ENCODE measurements at places on chromosomes 16 and 17.
A peak's percentile ranks its signal among the peaks of the same experiment; 100 is the strongest.

DNA sequence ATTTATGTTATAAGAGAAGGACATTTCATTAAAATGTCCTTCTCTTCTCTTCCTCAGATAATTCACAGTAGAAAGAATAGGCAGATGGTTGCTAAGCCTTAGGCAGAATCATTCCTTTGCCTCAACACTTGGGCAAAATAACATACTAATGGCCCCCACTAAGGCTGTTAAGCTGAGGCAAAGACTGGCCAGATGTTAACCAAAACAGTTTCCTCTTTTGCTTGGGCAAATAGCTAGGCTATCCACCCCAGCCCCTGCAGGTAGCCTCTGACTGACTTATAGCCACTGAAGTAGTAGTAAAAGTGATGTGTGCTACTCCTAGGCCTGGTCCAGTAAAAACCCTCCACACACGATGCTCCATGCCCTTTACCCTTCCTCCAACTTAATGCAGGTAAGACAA, 55.2 kb downstream of the SPAG9 start:
- no peak for DNase-seq

GRCh38 chr17:15112846-15113617, 152.1 kb downstream of the PMP22 start:
- no peak for DNase-seq

DNA sequence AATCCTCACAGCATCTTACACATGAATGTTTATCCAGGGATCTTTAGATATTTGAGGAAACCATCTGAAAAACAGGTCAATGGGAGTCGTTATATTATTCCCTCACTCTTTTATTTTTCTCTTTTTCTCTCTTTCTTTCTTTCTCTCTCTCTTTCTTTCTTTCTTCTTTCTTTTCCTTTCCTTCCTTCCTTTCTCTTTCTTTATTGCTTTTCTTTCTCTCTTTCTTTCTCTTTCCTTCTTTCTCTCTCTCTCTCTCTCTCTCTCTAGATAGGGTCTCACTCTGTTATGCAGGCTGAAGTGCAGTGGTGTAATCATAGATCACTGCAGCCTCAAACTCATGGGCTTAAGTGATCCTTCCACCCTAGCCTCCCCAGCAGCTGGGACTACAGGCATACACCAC, 20.3 kb upstream of the OR4D1 start:
- no peak for DNase-seq

DNA sequence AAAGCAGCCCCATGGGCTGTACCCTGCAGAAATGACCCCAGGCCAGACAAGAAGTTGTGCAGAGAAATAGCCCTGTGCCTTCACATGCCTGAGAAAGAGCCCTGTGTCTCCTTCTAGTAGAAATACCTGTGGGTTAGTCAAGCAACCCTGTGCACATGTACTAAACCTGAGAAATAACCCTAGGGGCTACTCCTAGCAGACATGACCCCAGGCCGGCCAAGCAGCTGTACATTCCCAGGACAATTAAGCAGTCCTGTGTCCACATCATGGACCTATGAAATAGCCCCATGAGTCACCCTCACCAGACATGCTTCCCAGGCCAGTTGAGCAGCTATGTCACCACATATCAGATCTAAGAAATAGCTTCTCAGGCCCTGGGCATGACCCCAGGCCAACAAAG, 519.7 kb upstream of the CA10 start:
- DNase-seq, result no peak

- no peak for DNase-seq
These were observed 245.7 kb downstream of the ENGASE start for GRCh38 chr17:79320331-79320730.

GRCh38 chr16:52251495-52251894, 295.4 kb downstream of the TOX3 start:
- DNase-seq, result no peak

GRCh38 chr16:5590416-5590815, 492.8 kb upstream of the EEF2KMT start:
- DNase-seq, result no peak

DNA sequence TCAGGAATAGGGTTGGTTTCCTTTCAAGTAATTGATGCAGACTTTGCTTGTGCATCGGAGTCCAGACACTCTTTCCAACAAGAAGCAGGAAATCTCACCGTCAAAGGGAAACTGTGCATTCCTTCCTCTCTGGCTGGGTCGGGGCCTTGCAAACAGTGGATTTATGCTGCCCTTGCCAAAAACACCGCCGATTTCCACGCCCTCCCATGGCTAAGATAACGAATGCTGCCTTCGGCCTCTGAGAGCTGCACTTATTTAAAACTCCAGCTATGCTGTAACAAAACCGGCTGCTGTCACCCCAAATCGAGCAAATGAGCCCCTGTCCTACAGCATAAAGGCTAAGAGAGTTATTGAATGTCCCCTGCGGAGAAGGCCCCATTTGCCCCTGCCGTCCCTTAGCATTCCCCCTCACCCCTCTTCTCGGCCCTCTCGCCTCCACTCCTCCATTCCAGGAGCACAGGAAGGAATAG, 275.5 kb upstream of the IRX5 start:
- DNase-seq, result no peak

GRCh38 chr17:72710202-72710601, 382.3 kb downstream of the SLC39A11 start:
- no peak for DNase-seq

GRCh38 chr17:65121916-65122806, 15.0 kb upstream of the RGS9 start:
- no peak for DNase-seq

GRCh38 chr17:12591021-12591735, 74.5 kb upstream of the MYOCD start:
- DNase-seq, result no peak

DNA sequence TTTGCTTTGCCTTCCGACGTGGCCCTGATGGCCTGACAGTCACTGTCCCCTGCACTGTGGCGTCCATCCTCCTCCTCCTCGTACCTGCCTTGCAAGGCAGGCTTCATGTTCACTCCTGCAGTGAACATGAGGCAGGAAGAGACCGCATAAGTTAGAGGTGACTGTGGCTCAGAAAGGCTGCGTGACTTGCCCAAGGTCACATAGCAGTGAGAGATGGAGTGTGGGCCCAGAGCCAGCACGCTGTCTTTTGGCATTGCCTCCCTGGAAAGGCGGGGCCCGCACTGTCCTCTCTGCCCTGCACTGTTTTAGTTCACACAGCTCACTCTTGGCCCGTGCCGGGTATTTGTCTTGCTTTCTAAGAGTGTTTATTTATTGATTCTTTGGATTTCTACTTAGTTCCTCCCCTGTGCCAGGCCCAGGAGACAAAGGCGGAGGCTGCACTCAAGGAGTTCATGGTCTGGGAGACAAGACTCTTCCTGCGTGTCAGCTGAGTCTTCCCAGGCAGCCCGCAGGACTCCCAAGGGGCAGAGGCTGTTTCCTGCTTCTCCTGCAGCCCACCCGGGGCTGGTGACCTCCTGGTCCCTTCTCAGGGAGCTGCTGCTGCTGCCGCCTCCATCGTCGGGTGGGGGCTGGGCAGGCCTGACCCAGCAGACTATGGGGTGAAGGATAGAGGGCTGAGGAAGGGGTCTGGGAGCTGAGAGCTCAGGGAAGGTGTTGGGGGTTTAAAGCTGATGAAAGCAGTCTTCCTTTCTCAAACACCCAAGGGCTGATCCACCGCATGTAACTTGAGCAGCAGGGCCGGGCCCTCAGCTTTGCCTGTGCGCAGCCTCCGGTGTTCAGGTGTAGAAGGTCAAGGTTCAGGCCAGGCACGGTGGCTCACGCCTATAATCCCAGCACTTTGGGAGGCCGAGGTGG, 12.7 kb downstream of the CYGB start:
- DNase-seq, result no peak

- DNase-seq, result no peak
These were observed 9.9 kb downstream of the C17orf67 start for GRCh38 chr17:56823848-56824247.

GRCh38 chr17:41860254-41860931, 4.8 kb downstream of the KLHL11 start:
- no peak for DNase-seq

DNA sequence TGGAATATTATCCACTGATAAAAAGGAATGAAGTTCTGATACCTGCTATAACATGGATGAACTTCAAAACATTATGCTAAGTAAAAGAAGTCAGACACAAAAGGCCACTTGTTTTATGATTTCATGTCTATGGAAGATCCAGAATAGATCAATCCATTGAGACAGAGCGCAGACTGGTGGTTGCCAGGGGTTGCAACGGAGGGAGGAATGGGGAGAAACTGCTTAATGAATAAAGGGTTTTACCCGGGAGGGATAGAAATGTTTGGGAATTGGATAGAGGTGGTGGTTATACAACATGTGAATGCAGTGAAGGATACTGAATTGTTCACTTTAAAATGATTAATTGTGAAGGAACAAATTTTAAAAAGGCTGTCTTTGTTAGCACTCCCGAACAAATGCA, 30.2 kb downstream of the WDR59 start:
- peak; percentile 9 for DNase-seq

- DNase-seq, result no peak
These were observed 639.1 kb downstream of the WWOX start for GRCh38 chr16:78738557-78738956.

DNA sequence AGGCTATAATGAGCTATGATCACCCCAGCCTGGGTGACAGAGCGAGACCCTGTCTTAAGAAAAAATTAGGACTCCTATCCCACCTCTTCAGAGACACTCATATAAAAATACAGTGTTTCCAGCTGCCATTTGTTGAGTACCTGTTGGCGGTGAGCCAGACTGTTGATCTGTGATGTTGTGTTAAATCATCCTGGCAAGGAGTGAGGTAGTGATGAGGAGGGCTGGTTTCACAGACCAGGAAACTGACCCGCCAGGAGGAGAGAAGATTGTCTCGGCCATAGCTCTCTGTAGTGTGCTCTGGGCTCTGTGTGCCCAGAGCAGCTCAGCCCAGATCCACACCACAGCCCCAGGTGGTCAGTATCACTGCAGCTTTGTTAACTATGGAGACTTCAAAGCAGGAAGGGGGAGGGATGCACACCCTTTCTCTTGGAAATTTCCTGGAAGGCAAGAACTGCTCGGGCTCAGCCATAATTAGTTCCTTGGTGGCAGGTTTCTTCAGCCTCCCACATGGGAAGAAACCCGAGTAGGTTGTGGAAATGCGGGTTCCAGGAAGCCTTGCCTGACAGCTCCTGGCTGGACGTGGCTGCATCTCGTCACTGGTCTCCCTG, 343.0 kb downstream of the SNX29 start:
- no peak for DNase-seq

DNA sequence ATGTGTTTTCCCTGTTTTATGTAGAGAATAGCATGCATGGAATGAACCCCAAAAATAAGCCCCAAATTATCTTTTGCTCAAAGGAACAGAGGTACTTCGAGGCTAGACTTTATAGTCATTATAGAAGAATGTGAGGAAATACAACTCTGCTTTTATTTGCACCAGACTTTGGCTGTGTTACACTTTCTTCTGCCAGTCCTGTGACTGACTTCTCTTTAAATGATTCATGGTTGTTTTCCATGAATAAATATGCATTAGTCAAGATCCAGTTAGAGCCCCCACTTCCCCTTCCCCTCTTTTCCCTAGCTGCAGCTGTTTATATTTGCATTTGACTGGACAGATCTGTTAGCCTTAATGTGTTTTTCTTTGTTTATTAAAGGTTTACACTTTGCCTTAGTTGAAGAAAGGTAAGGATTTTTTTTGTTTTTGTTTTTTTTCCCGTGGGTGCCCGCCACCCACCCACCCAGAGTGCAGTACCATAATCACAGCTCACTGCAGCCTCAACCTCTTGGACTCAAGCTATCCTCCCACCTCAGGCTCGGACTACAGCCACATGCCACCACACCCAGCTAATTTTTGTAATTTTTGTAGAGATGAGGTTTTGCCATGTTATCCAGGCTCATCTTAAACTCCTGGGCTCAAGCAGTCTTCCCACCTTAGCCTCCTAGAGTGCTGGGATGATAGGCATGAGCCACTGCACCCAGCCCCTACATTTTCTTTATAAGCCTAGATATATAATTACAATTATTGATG, 152.6 kb downstream of the CYB561 start:
- DNase-seq, result no peak

- DNase-seq, result no peak
These were observed 26.2 kb upstream of the PIK3R5 start for GRCh38 chr17:8991514-8992285.

DNA sequence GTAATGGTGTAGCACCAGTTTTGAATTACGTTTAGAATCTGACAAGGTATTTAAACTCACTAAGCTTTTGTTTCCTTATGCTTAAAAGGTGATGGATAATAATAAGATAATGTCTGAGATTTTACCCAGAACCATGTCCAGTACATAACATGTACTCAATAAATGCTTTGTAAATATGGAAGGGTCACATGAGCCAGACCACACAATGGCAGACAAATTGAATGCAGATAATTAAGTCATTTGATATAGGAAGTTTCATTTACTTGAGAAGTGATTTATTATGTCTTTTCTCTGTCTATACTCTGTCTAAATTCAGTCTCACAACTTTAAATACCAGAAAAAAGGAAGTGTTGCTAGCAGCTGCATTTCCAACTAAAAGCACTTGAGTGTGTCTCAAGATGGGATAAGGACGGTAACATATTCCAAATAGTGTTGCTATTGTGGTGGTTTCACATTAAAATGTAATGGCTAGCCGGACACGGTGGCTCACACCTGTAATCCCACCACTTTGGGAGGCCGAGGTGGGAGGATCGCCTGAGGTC, 52.5 kb upstream of the DHX40 start:
- no peak for DNase-seq

- DNase-seq, result no peak
These were observed 15.7 kb upstream of the BAHCC1 start for GRCh38 chr17:81379523-81379942.

GRCh38 chr17:57552114-57552624, 192.9 kb downstream of the CCDC182 start:
- DNase-seq, result no peak

DNA sequence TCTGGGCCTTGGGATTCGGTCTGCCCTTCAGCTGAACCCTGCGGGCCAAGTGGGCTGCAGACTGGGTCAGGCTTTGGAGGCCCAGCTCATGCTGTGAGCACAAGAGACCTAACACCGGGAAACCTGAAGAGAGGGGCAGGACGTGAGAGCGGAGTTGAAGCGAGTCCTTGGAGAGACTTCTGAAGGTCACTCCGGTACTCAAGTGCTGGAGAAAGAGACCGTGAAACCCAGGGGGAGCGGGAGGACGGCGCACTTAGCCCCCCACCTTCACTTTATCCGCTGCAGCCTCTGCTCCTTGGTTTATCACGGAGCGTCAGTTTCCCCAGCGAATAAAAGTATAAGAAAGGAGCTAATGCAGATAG, 361 bp downstream of the UQCRC2 start:
- no peak for DNase-seq

- peak; percentile 88 for DNase-seq
These were observed 33.7 kb upstream of the MFSD6L start for GRCh38 chr17:8832711-8833352.

DNA sequence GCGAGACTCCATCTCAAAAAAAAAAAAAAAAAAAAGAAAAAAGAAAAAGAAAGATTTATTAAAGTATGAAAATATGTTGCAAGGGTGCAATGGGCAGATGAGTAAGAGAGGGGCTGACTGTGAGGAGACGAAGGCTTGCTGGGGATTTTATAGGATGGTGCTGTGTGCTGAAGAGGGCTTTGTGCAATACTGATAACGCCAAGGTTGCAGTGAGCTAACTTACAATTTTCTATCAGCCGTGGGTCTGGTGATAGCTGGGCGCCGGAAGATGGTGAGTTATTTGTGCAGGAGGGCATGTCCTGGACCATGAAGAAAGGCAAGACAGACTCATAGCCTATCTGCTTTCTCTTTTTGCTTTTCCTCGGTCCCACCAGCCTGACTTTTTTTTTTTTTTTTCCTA, 281.1 kb downstream of the MAP2K6 start:
- DNase-seq, result no peak

Measured in mesenteric fat pad (tissue), 1 donor.